ENCODE measurements at places on chromosomes 7 and 10.

DNA sequence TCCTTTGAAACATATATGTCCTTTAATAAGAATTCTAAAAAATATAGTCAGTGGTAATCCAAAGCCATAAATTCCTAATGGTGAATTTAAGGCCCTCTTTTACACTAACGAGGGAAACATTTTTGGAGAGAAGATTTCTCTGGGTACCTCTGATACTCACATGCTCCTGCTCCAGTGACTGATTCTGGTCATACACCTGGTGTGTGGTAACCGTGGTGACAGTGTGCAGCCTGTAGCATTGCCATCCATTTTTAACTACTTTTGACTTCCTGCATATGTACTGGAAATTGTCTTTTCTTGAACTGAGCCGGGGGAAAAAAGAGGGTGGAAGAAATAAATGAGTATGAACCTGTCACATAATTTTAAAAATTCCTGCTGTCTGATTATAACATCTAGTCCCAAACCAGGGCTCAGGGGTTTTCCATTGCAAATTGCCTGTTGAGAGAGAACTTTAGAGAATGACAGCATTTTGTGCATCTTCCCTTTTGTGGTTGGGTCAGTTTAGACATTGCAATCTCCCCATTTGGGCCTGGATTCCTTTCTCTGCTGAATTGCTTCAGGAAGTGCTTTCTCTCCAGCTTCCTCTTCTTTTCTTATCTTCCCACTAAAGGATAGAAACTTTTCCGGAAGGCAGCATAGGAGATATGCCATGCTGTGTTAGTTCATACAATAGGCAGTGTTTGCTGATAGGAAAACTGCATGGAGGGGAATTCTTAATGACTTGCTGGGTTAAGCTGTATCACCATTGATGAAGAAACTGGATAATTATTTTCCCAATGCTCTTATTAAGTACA, 125.5 kb downstream of the GRM3 start:
- no peak for DNase-seq

- no peak for DNase-seq
Measured at GRCh38 chr7:26686448-26686981, 177.9 kb downstream of the SKAP2 start.

DNA sequence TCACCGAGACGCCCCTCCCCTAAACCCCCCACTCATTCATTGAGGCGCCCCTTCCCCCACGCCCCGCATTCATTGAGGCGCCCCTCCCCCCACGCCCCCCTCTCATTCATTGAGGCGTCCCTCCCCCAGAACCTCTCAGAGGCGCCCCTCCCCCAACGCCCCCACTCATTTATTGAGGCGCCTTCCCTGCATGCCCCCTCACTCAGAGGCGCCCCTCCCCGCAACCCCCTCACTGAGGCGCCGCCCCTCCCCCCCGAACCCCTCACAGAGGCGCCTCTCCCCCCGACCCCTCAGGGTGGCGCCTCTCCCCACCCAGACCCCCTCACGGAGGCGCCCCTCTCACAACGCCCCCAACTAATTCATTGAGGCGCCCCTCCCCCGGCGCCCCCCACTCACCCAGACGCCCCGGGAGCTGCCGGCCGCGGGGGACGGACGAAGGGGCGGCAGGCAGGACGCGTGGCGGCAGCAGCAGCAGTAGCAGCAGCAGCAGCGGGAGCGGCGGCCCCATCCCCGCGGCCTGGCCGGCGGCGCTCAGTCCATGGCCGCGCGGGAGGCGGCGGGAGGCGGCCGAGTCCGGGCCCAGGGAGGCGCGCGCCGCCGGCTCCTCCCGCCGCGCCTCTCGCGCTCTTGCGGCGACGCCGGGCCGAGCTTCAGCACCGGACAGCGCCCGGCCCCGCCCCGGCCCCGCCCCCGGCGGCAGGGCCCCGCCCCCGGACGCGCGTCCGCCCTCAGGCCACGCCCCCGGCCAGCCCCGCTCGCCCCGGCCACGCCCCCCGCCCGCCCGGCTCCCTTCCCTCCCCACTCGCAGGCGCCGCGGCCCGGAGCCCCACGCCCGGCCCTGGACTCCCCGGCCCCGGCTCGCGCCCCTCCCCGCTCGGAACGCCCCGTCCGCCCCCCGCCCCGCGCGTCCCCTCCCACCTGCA, at the start of gene PTPRN2:
PTPRN2 (minus strand) TSS at position 662 of the 923 bp plus-strand sequence.
- DNase-seq = no peak

DNA sequence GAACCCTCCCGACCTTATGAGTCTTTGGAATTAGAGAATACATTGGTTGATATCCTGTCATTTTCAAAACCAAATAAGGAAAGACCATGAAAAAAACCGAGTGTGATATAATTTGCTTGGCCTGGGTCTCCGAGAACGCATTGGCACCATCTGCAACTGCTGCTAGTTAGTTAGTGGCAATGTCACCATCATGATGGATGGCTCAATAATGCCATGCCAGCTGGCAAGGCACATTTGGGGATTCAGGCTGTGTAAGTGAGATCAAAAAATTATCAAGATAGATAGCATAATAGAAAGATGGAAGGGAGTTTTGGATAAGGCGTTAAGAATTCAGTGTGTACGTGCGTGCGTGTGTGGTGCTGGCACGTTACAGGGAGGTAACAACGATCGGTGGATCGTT, 134.7 kb upstream of the TCERG1L start:
- DNase-seq = no peak

GRCh38 chr7:15424468-15424867, 137.3 kb downstream of the AGMO start:
- DNase-seq = no peak

GRCh38 chr10:78148216-78148960, 114.7 kb downstream of the RPS24 start:
- no peak for DNase-seq
